ENCODE measurements at places on chromosomes 12 and 14.

DNA sequence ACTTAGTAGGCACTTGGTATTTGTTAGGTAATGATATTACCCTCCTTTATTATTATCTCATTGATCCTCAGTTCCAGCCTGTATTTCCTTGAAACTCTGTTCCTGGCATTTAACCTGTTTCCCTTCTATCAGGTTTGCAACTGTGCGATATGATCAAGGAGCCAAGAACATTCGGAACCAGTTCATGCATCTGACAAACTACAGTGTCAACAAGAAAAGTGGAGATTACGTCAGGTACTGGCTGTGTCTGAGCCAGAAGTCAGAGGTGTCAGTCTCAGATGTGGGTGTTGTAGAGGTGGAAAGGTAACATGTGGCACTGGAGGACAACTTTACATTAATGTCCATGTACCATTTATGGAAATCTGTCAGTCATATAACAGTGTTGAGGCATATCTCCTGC, 56.7 kb downstream of the TTLL5 start:
- DNase-seq: no peak

DNA sequence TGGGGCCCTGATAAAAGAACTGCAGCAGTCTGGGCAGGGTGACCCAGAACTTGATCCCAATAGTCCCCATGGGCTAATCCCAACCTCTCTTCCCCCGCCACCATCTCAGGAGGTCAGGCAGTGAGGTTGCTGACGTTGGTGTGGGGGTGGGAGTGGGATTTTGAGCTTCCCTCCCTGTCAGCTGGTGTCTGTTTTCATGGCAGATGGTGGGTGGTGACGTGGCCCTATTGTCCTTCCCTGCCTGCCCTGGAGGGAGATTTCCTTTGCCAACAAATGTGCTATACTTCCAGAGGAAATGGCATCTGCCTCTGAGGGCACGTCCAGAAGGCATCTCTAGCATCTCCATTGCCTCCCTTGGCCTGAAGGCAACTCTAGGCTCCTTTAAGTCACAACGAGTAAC, 37.7 kb downstream of the NEUROD4 start:
- DNase-seq: peak; percentile 12

DNA sequence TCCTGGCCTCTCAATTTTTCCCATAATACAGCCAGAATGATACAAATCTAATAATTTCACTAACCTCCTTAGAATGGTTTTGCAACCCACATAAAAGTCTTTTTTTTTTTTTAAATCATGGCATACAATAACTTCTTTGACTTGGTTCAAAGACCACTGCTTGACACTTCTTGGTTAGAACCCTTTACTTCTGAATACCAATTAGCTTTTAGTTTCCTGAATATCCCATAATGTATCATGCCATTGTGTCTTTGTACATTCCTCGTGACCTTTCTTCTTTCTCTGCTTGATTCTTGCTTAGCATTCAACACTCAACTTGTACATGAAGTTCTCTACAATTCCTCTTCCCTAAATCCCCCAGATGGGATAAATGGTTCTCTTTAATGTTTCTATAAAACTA, 19.3 kb downstream of the KLHL28 start:
- no peak for DNase-seq

DNA sequence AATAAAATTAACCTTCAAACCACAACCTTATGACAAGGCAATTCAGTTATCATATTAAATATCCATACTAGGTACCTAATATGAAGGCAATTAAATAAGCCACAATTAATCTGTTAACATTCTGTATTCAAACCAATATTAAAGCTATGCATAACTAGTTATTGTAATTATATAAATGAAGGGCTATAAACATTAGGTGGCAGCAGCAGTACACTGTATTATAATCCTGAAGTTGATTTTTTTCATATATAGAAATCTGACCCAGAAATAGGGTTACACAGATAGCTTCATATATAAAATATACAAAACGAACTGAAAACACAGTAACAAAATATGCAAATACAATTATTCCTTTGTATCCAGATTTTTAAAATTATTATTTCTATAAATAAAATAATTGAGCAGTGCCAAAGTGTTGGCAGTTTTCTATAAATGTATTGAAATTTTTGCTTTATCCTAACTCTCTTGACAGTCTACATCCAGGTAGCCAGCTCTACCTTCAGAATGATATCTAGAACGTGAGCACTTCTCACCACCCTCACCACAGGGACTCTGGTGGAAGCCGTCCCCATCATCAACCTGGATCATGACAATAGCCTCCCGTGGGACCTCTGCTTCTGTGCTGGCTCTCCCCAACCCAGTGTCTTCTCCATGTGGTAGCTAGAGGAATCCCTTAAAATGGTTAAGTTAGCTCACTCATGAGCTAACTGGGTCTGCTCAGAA, 136.2 kb downstream of the MED13L start:
- DNase-seq: no peak

DNA sequence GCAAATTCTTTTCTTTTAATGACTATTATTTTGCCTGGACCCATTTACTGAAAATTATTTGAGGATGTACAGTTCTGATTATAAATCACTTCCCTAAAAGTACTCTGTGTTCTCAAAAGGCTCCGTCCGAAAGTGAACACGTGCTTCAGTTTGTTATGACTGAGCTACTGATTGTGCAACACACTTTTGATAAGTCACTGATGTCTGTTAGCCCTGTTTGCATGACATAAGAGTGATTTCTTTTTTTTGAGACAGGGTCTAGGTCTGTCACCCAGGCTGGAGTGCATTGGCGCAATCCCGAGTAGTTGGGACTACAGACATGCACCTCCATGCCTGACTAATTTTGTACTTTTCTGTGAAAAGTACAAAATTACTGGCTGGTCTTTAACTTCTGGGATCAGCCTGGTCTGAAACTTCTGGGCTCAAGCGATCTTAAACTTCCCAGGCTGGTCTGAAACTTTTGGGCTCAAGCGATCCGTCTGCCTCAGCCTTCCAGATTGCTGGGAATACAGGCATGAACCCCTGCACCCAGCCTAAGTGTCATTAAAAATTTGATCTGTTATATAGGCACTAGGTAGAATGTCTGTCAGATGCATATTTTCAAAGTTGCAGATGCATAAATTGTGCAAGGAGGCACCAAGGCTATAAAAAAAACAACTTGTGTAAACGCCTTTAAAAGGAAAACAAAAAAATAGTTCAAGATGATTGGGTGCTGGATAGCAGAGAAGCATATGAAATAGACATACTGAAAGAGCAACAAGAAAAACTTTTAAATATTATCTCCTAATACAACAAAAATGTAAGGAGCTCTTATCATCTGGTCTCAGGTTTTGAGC, 111.5 kb downstream of the SRGAP1 start:
- peak; percentile 68 for DNase-seq

GRCh38 chr12:67045650-67046049, 223.5 kb upstream of the CAND1 start:
- no peak for DNase-seq

GRCh38 chr14:92026548-92027190, 13.2 kb downstream of the TRIP11 start:
- DNase-seq: no peak

GRCh38 chr12:56723889-56724700, 1.0 kb downstream of the NACA start:
- peak; percentile 84 for DNase-seq

DNA sequence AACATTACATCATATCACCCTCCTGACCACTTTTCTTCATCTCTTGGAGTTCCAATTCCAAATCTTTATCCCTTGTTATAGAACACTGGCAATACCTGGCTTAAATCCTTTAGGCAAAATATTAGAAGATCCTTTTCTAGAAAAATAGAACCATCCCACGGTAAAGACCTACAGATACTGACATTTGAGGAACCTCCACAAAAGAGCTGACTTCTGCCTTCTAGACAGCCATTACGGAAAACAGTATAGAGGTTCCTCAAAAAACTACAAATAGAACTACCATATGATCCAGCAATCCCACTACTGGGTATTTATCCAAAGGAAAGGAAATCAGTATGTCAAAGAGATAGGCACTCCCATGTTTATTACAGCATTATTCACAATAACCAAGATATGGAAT, 241.7 kb upstream of the AMIGO2 start:
- no peak for DNase-seq

DNA sequence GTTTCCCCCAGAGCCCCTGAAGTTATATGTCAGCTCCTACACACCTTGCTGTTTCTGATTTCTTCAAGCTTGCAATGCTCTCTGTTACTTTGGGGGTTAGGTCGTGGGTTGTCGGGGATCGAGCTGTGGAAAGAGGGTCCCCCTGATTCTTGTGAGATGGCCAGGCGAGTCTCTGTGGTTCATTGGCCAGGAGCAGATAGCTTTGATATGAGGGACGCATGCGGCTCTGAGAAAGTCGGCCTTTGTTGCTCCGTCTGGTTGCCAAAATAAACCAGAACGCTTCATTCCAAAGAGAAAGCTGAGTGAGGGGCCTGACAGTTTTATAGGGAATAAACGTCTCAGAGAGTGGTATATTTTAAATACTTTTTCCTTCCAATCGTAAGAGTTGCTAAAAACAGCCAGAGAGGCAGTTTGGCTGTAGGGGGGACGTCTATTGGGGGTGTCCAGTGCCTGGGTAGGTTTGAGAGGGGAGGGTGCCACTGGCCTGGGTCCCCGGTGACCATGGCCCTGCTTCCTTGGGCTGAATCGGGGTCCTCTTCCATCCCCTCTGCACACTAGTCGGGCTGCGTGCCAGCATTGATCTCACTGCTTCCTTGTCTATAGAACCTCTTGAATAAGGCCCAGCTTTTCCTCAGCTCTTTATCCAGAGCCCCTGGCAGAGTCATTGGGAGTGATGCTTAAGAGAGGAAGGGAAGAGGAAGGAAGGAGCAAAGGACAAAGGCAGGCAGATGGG, 18.9 kb downstream of the CCND2 start:
- no peak for DNase-seq

- DNase-seq: no peak
These were observed 132.9 kb upstream of the DIO3 start for GRCh38 chr14:101428409-101428808.

DNA sequence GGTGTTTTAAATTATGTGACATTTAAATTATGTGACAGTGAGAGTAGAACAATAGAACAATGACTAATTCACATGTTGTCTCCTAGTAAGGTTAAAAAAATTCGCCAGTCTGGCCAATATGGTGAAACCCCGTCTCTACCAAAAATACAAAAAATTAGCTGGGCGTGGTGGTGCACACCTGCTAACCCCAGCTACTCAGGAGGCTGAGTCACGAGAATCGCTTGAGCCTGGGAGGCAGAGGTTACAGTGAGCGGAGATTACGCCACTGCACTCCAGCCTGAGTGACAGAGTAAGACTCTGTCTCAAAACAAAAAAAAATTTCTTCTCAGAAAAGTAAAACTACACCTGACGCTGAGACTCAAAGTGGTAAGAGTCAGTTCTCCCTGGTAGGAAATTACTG, 2.7 kb downstream of the CS start:
- DNase-seq: peak; percentile 22

- DNase-seq: peak; percentile 71
These were observed 8.8 kb upstream of the SP7 start for GRCh38 chr12:53344824-53345485.

DNA sequence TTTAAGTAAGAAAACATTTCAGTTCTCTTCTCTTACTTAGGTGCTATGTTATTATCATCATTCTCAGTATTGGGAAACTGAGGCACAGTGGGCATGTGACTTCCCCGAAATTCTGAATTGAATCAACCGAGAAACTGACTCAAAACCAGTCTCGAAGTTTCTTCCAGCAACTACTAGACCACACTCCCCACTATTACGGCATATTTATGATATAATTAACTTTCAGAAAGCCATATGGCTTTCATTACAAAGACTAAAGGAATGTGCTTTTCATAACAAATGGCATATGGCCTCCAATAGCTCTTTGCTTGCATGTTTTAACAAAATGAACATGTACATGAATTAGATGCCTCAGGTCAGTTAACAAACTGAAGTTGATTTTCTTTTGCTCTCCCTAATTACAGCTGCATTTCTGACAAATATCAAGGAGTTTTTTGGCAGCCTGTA, 182.9 kb upstream of the SLC38A2 start:
- DNase-seq: peak; percentile 83

- DNase-seq: no peak
These were observed 759.7 kb downstream of the DIO2 start for GRCh38 chr14:79451601-79452000.

- peak; percentile 75 for DNase-seq
These were observed 109.3 kb upstream of the MYF6 start for GRCh38 chr12:80598004-80598606.

DNA sequence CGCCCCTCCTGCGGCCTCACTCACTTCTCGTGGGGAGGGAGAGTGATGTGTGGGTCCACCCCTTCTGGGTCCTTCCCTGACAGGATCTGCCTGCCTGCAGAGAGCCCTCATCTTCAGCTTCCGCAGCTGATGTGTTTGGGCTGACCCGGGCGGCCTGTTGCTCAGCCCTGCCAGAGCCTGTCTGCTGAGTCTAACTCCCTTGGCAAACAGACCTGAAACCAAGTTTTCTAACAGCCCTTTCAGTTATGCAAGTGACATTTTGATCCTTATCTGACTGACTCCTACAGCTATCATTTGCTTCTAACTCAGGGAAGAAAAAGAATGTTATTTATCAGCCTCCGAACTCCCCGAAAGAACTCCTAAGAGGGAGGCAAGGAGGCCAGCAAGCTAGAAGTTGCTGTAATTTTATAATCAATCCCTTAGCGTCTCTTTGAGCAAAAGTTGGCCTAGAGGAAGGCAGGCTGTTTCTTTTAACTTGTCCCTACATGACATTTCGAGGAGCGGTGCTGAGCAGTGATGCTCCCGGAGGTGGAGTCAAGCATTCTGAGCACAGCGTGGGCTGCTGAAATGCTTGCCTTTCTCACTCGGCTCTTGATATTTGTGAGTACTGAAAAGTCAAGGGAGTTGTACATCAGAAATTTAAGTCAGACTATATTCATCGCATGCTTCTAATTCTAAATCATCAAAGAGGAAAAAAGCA, 31.5 kb upstream of the CACNA2D4 start:
- DNase-seq: peak; percentile 57

GRCh38 chr14:58954901-58955861, 233.3 kb upstream of the DAAM1 start:
- DNase-seq: no peak

DNA sequence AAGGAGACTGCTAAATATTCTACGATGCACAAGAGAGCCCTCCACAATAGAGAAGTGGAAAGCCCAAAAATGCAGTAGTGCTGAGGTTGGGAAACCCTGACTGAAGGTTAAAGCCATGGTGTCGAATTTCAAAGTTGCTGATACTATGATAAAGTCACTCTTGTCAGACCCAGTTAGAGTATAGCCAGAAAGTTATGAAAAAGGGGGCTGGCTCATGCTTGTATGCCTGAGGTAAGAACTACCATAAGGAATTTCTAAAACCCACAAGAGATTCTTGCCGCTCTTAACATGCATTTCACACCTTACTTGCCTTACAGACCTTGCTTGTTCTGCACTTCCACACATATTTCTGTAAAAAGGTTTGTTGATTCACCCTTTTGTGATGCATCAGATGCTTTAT, 184.6 kb downstream of the SLC6A15 start:
- peak; percentile 77 for DNase-seq

- DNase-seq: no peak
These were observed 7.3 kb downstream of the USP15 start for GRCh38 chr12:62267480-62267879.

- peak; percentile 55 for DNase-seq
These were observed 1.5 kb downstream of the RAP1B start for GRCh38 chr12:68612202-68612601.

Measured in epithelial cell of esophagus (primary cell).